ENCODE measurements at places on chromosomes 5 and 9. TPM values are rescaled to one million over a fixed set of nuclear protein-coding genes. Genes with fewer than 3 reads are reported as not detected.

IFNK gene
- not detected for total RNA-seq

AQP7 gene
- total RNA-seq: 8.3 TPM

DNA sequence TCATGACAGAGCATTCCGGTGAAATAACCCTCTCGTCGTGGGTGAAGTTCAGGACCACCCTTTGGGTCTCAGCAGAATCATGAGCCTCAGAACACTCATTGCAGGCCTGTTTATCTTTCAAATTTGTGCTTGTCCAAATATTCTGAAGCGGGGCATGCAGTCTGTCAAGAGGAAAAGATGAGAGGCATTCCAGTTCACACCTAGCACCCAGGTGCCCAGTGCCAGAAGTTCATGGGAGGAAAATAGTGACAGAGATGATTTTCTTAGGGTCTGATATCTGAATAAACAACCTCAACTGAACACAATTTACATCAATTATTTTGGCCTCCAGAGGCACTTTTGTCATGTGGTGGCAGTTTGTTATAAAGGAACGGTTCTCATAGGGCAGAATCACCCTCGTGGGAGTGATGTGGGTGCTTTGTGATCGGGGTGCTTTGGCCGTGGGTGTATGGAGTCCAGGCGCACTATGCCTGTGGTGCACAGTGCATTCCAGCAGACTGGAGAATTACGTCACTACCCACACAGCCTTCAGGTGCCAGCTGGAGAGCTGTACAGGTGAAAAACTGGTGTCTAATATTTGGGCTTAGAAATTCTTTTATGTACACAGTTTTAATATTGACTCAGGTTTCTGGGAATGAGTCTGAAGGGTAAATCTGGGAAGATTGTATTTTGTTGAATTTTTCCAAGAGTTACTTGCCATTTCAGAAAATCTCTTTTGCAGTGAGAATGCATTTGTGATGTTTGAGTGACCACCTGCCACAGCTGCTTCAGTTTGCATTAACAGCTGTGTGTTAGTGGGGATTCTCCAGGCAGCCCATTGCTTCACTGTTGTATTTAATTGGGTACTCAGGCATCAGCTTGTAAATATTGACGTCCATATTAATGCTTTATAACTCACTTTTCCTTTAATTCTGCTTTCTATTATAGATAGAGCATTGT is 289.3 kb downstream of the FANCC start:
- no peak for DNase-seq

DNA sequence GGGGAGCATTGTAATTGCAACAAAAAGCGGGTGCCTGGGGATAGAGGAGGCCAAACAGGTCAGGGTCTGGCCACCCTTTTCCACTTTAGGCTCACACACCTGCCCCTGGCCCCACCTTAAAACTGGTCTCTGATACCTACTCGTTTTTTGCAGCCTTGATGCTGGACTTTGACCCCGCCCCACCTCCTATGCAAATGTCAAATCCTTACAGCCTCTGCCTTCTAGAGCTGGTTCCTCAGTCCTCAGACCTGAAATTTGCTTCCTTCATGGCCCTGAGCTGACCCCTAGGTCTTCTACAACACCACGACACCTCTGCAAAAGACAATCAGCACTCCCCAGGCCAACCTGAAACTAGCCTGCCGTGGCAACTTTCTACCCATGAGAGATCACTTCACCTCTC is 37.7 kb downstream of the SMIM23 start:
- DNase-seq: no peak

- no peak for DNase-seq
Observed at GRCh38 chr9:123922431-123922830, 7.5 kb downstream of the DENND1A start.

DNA sequence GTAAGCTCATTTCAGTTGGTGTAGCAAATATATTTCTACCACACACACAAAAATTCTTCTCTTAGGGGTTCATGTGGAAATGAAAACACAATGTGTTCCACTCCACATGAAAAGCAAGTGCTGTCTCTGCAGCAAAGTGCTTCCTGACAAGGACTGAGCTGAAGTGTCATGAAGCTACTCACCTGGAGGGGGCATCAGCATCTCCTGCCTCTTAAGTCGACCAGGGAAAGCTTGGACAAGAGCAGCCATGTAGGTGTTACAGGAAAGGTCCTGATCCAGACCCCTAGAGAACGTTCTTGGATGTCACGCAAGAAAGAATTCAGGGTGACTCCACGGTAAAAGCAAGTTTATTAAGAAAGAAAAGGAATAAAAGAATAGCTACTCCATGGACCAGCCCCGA is 62.8 kb downstream of the SV2C start:
- no peak for DNase-seq
